ENCODE measurements at places on chromosomes 11 and 22.

DNA sequence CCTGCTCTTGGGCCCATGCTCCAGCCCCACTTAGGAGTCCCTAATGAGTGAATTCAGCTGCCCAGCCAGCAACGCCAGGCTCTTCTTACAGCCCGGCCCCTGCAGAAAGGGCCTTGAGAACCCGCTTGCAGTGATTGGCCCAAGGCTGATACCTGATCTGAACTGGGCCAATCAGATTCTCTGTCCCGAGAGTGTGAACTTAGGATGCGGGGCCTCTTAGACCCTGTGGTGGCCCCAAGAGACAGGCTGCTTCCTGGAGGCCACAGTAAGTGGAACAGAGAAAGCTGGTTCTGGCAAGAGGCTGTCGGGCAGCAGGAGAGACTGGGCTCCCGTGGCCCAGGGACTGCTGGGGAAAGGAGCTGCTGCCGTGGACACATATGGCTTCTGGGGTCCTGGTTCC, 11.5 kb downstream of the VSTM5 start:
- no peak for DNase-seq

DNA sequence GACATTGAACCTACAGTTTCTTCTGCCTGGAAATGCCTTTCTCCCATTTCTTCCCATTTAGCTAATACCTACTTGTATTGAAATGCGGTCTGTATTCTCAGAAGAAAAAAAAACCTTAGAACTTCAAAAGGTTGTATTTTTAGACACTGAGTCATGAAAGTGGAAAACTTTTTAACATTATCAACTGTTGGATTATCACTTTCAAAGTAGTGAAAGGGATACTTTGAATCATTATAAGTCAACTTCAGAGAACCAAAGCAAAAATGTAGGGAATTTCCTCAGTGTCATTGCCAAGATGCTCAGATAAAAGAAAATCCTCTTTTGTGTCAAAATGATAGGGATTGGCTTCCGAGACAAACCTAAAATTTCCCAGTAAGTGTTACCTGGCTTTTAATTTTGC, 6.6 kb downstream of the HOATZ start:
- no peak for DNase-seq

DNA sequence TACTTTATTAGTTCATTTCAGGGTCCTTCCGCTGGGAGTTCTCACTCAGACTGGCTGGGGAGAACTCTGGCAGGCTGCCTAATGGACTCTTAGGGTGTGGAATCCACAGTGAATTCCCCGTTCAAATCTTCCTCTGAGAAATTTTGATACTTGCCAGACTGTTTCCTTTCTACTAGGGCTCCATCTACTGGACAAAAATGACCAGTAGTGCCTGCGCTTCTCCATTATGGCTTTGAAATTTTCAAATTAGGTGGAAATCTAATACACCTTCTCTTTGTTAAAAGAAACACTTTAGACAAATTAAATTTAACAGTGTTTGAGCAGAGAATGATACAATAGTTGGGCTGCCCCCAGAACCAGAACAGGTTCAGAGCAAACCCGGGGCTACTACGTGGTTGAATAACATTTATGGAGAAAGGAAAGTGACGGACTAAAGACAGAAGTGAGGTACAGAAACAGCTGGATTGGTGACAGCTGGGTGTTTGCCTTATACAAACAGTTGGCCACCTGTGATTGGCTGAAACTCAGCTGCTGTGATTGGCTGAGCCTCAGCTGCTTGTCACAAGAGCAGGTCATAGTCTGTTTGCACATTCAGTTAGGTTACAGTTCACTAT, 52.9 kb upstream of the FDX1 start:
- no peak for DNase-seq

GRCh38 chr11:20712912-20713311, 43.5 kb downstream of the NELL1 start:
- no peak for DNase-seq

- no peak for DNase-seq
Observed at GRCh38 chr11:87493516-87493915, 455.8 kb downstream of the TMEM135 start.

- DNase-seq, result no peak
Observed at GRCh38 chr11:126914941-126915340, 85.6 kb downstream of the KIRREL3 start.

DNA sequence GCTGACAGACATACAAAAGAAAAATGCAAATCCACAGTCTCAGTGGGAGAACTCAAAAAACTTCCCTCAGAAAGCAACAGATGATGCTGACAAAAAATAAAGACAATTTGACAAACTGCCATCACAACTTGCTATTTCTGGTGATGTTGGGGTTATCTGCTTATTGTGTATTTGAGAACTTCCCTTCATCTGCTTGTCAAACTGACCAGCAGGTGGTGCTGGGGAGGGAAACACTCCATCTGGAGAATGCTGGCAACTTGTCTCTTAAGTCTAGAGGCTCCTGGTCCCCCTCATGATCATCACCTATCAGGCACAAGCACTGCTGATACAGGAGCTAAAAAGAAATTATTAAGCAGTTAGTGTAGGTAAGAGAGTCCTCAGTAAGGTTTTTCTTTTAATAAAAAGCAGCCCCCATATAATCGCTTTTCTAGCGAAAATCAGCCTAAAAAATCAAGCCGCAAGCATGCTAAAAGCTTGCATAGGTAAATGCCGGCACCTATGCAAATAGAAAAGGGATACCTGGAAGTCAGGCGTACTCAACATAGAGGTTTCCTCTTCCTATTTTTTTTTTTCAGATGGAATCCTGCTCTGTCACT, 9.8 kb upstream of the FAM111B start:
- DNase-seq, result no peak

- no peak for DNase-seq
Observed at GRCh38 chr11:107140983-107141382, 122.7 kb upstream of the GUCY1A2 start.

DNA sequence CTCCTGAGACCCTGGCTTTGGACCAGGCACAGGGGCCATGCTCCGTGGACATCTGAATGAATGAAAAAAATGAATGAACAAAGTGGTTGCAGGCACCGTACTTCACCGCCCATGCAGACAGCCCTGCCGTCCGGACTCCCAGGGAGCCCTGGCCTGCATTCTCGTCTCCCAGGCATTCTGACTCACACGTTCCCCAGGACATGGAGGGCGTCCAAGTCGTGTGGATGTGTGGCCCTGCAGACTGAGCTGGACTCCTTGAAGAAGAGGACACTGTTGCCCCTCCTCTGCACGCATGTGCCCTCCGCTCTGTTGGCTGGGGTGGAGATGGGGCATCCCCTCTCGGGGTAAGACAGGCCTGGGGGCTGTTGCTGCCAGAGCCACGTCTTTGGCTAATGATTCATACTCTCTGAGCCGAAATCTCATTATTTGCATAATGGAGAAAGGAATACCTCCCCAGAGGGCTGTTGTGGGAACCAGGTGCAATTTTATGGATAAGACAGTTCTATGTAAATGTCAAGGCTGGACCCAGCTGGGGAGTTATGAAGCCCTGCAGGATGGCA, 49.7 kb downstream of the RTL6 start:
- no peak for DNase-seq

- DNase-seq, result no peak
Observed at GRCh38 chr11:34653851-34654482, 33.1 kb downstream of the EHF start.

DNA sequence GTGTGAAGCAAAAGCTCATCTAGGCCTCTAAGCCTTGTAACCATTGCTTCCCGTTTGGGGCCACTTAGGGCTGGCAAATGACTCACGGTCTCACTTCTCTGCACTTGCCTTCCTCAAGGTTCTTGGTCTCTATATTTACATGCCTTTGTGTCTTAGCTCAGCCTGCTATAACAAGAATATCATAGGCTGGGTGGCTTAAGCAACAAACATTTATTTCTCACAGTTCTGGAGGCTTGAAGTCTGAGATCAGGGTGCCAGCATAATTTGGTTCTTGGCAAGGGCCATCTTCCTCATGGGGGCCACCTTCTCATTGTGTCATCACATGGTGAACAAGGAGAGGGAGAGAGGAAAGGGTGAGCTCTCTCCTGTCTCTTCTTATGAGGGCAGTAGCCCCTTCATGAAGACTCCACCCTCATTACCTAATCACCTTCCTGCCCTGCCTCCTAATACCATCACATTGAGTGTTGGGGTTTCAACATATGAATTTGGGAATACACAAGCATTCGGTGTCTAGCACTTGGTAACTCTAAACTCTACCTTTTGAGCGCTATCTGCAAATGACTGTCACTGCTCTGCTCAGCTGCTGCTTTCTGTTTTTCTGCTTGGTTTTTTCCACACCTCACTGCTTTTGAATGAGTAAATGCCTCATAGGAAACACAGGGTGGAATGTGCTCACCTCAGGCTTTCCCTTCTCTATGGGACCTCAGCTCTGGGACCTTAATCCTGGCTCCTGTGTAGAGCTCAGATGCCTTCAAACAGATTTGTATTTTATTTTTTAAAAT, 16.2 kb upstream of the ME3 start:
- no peak for DNase-seq

GRCh38 chr11:78295991-78296930, 107.5 kb downstream of the USP35 start:
- DNase-seq, result no peak

DNA sequence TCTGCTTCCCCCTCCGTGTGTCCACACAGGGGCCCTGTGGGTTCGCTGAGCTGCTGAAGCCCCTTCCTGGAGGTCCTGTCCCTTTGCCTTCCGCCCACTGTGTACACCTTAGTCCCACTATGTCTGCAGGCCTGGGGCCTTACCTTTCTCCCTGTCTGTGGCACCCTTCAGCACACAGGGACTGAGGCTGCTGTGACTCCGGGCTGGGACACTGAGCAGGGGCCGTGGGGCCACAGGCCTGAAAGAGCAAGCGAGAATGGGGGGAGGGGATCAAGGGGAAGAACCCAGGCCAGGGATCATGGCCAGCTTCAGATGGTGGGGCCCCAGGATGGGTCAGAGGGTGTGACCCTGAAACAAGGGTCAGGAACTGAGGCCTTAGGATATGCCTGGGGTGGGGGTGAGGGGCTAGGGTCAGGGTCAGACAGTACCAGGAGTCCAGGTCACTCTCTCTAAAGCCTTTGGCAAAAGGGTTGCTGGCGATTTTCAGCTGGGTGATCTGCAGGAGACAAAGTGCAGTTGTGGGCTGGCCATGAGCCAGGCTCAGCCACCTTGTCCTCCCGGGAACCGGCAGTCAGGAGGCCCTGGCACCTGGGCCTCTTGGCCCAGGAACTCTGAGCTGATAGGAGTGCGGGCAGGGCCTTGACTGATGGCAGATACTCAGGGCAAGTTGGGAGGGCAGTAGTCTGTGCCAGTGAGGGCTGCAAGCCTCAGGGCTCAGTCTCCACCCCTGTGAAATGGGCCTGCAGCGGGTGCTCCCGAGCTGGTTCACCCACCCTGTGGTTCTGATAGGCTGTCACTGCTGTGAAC, 2.6 kb upstream of the NUDT8 start:
- DNase-seq, result no peak

DNA sequence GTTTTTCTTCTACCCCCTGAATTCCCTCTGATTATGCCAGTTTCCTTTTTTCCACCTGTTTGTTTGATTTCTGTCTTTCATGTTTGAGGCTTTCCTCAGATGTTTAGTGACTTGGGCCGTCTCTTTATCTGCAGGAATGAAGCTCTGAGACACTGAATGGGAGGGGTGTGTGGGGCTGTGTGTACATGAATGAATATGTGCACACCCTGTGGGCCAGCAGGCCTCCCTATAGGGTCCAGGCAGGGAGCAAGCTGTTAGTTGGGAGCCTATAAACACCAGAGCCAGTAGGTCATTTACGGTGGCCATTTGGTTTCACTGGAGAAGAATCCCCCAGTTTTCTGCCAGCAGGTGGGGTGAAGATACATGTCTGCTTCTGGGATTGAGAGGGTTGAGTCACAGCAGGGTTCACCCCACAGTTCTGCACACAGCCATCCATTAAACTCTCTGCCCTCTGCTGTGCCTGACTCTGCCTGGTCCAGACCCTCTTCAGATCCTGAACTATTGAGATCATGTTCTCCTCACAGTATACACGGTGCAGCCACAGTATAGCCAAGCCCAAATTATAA, 34.8 kb downstream of the BARX2 start:
- DNase-seq, result no peak

DNA sequence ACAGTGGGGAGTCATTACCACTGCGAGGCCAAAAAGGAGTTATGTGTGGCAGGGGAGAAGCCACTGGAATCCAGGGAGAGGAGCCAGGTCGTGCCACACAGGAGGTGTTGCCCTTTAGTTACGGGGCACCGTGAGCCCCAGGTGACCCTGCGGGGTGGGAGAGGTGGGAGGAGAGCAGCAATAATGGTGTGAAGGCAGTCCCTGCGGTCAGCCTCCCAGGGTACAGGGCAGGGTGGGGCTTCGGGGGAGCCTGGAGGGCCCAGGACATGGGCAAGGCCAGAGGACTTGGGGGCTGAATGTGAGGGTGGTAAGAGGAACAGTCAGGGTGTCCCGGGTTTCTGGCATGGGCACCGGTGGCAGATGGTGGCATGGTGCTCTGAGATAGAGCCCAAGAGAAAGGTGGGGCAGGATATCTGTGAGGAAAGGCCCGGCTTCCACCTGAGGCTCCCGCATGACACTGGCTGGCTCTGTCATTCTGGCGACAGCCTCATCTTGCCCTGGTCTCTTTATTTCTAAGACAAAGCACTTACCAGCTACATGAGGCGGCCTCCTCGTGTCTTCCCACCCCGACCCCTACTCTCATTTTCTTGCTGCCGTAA, 82.6 kb upstream of the LMO1 start:
- DNase-seq, result no peak

GRCh38 chr11:17063171-17064002, 14.1 kb downstream of the RPS13 start:
- no peak for DNase-seq

GRCh38 chr11:44306052-44306917, 3.7 kb downstream of the ALX4 start:
- no peak for DNase-seq

GRCh38 chr11:130469181-130469580, 20.7 kb downstream of the ADAMTS15 start:
- no peak for DNase-seq

DNA sequence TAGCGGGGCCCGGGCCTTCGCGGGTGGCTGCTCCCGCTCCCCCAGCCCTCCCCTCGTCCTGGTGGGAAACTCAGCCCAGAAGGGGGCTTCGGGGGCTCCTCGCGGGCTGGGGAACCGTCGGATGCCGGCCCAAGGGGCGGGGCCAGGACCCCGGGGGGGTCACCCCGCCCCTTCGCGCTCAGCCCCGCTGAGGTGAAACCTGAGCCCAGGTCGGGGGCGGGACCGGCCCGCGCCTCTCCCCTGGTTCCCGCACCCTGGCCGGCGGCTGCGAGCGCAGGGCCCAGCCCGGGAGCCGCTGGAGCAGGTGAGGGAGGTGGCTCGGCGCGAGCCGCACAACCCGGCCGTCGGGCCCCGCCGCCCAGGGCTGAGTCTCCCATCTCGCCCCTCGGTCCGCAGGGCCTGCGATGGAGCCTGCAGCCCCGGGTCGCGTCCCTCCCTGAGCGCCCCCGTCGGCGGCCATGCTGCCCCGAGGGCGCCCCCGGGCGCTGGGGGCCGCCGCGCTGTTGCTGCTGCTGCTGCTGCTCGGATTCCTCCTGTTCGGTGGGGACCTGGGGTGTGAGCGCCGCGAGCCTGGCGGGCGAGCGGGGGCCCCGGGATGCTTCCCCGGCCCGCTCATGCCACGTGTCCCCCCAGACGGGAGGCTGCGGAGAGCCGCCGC, at the start of gene LARGE2:
LARGE2 (plus strand) TSS at position 232 of the 658 bp plus-strand sequence; CDS start at position 459, 227 bp downstream.
- DNase-seq, result no peak

- no peak for DNase-seq
Observed at GRCh38 chr11:12060385-12060985, 49.9 kb upstream of the MICAL2 start.
